Stimulated activated CD8-positive, alpha-beta memory T cell treated with anti-CD3 and anti-CD28 coated beads, Interleukin-12 subunit alpha, Interleukin-12 subunit beta, amount 100 ng/mL, for 4 hours (primary cell): ENCODE measurements at places on chromosomes 11 and 22.

DNA sequence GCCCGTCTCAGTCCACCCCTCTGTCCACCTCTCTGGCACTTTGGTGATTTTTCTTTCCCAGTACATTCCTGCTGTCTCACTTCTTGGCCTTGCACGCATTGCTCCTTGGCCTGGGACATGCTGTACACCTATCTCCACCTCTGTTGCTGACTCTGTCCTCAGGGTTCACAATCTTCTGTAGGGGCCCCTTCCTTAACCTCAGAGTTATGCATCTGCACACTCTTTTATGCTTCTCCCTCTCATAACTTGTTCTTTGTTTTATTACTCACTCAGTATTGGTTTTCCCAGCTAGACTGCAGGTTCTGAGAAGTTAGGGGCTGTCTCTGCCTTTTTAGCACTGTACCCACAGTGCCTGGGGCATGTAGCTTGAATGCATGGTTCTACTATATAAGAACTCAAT, 139.1 kb upstream of the MTMR2 start:
- DNase-seq = no peak

GRCh38 chr11:30388957-30389356, 66.1 kb downstream of the ARL14EP start:
- no peak for DNase-seq

DNA sequence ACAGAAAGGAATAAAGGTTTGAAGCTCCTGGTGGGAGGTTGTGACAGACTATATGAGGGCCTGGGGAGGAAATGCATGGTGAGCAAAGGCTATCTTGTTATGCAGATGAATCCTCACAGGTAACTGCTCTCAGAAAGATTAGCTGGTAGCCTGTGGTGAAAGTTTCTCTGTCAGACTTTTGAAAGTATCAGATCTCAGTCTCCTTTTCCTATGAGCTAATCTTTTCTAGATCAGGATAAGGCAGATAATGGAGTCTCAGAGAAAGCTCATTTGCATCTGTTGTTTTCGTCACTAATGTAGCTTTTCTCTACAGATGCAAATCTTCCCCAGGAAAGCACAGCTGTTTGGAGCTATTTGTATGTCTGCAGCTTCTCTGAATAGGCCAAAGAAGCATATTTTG, 21.0 kb upstream of the OR6X1 start:
- no peak for DNase-seq

DNA sequence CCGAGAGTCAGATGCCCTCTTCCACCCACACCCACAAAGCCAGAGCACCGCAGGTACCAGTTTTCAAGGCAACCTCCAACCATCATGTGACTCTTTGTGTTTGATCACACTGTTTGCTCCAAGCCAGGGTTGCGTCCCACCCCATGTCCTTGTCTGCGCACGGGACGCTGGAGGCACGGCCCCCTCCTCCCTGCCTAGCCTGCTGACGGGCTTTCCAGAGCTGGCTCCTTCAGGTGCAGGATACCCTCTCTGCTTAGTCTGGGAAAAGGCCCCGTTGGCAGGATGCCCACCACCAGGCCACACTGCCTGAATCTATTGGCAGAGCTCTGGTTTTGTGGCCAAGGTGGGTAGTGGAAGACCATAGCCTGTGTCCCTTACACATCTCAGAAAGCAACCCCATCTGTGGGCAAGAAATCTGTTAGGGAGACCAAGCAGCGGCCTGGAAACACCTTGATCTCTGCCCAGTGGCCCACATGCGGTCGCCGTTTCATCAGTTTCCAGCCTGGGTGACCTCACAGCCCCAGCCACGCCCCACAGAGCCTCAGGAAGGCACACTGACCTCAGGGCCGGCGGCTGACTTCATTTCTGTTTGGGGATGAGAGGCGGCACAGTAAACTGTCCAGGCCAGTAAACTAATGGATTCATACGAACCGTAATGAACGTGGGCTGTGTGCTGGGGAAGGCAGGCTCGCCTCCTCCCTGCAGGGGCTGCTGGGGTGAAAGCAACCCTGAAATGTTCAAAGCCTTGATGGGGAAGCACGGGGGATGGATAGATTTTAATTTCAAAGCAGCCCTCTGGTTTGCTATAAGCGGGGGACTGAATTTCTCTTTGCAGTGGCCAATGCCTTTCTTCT, 25.8 kb downstream of the CDPF1 start:
- DNase-seq = no peak

GRCh38 chr11:20277014-20277413, 86.5 kb upstream of the HTATIP2 start:
- DNase-seq = no peak

DNA sequence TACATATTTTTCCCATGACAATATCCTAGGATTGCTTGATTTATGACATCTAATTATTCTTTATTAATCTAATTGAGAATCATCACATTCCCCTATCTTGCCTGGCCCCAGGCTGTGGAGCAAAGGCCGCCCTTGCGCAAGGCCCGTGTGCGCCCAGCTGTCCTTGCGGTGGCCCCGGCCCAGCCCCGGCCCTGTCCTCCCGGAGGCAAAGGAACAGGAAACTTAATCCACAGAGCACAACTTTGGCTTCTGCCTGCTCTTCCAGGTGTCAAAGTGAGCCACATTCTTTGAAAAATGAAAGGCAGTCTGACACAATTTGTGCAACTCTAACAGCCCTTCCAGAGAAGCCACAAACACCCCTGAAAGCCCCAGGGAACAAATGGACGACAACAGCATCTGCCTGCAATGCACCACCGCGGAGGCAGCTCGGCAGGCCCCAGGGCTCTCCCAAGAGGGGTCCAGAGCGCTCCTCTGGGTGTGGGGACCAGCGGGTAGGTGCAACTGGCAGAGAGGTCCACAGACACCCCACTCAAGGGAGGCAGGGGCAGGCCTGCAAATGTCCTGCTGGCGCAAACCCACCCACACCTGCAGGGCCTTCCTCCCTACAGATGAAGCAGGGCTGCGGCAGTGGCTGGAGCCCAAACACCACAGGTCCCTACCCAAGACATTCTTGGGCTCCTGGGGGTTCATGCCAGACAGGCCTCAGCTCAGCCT, 30.3 kb downstream of the GNB1L start:
- DNase-seq = no peak

DNA sequence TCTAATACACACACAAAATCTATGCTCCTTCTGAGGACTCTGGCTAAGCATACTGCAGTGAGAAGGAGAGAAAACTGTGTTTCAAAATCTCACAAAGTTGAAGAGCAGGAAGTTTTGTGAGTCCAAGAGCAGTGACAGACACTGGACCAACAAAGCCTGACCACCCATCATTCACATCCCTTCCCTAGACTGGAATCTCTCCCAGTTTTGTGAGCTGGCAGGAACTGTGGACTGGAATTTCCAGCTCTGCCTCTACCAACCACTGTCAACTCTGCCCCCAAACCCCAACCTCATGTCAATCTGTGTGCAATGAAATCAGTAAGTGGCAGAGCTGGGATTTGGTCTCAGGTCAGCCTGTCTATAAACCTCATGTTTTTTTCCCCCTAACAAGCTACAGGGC, 112.6 kb downstream of the ARL14EP start:
- no peak for DNase-seq

GRCh38 chr11:21949763-21950413, 243.0 kb upstream of the ANO5 start:
- DNase-seq = no peak

- no peak for DNase-seq
Observed at GRCh38 chr11:2472428-2473186, 27.8 kb downstream of the KCNQ1 start.

DNA sequence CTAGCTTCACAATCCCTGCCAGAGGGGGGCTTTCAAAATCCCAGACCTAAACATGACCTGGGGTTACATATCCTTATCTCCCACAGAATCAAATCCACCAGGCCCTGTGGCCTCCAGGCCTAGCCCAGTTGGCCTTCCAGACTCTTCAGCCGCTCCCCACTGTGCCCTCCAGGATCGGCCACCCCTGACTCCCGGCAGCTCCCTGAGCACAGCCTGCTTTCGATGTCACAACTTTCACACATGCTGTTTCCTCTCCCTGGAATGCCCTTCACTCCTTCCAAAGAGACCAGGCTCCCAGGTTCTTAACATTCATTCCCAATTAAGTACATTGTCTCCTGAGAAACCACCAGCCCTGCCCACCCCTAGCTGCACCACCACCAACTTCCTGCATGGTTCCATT, 62.7 kb downstream of the CSNK2A3 start:
- DNase-seq = no peak

DNA sequence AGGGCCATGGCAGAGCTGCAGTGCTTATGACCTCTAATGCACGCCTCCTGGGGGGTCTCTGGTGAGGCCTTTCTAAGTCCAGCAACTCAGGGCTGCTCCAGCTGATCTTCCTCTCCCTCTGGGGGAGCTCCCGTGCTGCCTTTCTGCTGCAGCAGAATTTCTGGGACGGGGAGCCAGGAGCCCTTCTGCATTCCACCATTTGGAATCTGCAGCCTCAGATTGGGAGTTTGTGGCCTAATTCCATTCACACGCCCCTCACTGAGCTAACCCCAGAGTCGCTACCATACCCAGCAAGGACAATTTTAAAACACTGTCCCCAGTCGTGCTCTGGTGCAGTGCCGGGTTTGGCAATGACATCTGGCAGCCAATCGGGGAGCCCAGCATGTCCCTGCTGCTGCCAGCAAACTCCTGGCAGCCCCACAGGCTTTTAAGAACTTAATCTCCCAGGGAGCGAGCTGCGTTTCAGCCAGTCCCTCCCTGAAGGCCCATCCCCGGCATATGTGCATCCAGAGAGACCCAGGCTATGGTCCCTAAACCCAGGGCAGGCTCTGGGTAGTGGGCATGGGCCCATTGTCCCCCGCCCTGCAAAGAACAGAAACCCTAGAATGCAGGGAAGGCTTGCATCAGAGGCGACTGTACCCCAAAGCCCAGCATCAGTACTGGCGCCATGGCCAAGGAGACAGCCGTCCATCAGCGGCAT, 4.7 kb downstream of the SHANK2 start:
- DNase-seq = no peak

DNA sequence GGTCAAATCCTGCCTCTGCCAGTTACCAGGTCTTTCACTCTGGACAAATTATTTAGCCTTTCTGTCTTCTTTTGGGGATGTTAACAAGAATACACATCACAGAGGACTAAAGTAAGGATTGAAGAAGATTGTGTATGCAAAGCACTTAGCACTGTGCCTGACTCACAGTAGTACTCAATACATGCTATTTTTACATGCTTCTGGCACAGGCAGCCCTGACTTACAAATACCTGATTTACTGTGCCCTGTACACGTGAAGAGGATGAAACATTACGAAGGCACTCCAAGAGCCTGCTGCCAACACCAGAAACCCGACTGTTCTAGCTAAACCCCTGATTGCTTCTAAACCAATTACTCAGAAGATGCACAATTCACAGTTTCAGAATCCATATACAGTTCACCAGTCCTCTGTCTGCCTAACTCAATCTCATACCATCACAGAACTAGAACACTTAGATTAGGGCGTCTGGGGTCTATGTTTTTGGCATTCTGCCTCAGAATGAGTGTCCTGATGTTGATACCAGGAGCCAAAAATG, 300.9 kb upstream of the DDI1 start:
- DNase-seq = no peak

GRCh38 chr11:130827451-130828377, 88.6 kb downstream of the SNX19 start:
- DNase-seq = no peak

GRCh38 chr22:25166266-25167040, 33.2 kb upstream of the CRYBB3 start:
- no peak for DNase-seq

DNA sequence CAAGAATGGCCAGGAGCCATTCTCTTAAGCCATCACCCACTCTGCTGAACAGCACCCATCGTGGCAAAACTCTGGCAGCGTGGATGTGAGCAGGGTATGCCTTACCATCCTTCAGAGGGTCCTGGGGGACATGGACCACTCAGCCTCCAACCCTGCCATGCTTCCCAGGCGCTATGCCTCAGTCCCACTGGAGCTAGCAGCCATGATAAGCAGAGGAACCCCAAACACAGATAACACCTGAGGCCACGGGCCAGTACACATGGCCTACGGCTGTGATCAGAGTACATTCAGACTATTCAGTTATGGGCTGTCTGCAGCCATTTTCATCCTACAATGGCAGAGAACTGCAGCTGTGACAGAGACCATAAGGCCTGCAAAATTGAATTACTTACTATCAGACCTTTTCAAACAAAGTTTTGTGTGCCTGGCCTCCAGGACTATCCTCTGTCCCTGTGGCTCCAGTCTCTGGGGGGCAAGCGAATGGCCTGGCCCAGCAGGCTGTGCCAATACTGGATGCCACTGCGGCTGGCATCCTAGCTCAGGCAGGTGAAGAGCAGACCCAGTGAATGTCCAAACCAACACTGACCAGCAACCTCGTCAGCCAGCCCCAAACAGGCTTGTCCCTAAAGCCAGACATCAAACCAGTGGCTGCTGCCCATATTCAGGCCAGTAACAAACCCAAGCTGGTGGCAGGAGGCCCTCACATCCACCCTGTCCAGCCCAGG, 6.9 kb downstream of the ARVCF start:
- no peak for DNase-seq
